ENCODE measurements at places on chromosomes 5 and 9.

DNA sequence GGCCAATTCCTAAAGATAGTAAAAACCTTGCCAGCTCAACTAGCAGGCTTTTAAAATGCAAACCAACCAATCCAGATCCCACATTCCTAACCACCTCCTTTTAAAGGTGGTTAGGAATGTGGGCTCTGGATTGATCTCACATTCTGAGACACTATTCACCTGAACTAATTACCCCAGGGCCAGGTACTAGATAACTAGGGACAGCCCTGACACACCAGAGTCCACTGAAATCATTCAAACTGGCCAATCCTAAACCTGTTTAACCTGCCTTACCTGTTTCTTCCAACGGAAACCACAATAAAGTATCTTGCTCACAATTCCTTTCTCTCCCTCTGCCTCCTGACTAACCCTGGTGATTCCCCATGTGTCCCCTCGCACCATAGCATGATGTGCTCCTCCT is 168.3 kb upstream of the DMAC1 start:
- DNase-seq, result no peak

GRCh38 chr5:58503390-58504046 is 12.3 kb downstream of the GAPT start:
- no peak for DNase-seq

GRCh38 chr9:95088421-95089161 is 228.9 kb downstream of the FANCC start:
- no peak for DNase-seq

DNA sequence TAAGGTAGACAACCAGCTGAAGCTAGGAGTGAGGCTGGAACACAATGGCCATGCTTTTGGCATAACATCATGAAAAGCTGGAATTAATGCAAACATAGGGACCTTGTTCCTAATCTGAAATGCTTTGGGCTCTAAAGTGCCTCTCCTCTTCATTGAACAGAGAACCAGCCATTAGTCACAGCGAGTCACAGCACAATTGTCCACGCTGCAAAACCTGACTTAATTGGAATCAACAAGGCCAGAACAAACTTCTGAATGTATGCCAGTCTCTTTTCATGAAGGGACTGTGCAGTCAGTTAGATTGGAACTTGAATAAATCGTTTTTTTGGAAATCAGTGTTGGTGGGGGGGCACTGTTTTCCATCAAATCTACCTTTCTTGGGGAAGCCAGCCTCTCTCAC is 96.5 kb downstream of the JAKMIP2 start:
- no peak for DNase-seq

GRCh38 chr9:134223091-134223490 is 58.7 kb upstream of the RNU6ATAC start:
- no peak for DNase-seq

DNA sequence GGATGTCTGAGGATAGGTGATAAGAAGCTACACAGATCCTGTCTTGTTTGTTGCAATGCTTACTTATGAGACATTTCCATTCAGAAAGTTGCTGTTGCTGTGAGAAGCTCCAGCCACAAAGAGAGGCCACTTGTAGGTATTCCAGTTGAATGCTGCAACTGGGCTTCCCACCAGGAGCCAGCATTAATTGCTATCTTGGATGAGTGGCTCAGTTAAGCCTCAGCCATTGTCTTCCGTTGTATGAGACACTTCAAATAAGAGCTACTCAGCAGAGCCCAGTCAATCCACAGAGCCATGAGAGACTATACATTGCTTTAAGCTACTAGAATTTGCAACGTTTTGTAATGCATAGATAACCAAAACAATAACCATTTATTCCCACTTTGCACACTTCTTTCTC is 104.3 kb upstream of the ARRDC3 start:
- DNase-seq, result no peak

- no peak for DNase-seq
Measured at GRCh38 chr9:113659740-113660139, 196.2 kb downstream of the RGS3 start.

DNA sequence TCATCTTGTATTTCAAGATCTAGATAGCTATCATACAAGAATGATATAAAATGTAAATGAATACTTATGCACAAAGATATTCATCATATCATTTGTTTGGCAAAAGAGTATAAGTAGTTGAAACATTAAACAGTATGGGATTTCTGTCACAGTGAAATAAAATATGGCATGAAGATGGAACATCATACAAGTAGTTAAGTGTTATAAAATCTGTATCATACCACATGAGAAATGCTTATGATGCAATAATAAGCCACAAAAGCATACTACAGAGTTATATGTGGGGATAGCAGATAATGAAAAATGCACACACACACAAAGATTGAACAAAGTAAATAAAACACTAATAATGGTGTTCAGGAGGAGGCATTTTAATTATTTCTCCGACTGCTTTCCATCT is 838.0 kb upstream of the DMAC1 start:
- DNase-seq, result no peak

- no peak for DNase-seq
Measured at GRCh38 chr5:107817951-107818350, 147.2 kb upstream of the EFNA5 start.

DNA sequence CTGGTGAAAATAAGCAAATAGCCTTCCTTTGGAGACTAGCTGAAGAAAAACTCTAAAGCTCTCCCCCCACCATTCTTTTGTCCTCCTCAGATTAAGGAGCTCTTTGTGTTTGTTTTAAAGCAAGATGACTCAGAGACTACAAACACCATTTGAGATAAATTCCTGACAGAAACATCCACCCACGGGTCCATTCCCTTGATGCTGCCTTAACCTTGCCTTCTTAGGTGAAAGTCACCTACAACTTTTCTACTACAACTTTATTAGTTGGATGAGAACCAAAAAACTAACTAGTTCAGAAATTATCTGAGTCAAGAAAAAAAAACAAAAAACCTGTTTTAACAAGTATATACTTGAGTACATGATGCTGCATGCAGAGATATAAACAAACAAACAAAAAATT is 831.1 kb downstream of the NR2F1-AS1 start:
- DNase-seq, result no peak

DNA sequence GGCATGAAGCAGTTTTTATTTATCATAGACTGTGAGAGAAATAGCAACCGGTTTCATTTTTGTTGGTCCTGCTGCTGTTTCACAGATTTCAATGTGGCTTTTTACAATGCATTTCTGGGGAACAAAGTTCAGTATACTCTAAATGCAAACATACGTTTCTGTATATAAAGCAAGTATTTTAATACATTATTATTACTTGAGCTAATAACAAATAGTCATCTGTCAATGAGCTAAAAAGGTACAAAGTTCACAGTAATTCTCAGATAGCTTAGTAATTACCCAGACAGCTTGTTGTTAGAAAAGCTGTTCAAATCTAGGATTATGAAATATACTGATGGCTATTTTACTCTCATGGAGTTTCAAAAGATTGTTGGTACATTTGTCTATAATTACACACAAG is 50.8 kb downstream of the PBX3 start:
- no peak for DNase-seq

GRCh38 chr9:121138973-121139372 is 62.7 kb downstream of the RAB14 start:
- peak; percentile 3 for DNase-seq

GRCh38 chr9:135575995-135576631 is 14.6 kb downstream of the PAEP start:
- DNase-seq, result no peak

- DNase-seq, result peak; percentile 47
Measured at GRCh38 chr5:132556153-132556762, 519 bp upstream of the RAD50 start.

GRCh38 chr5:87190687-87191086 is 77.0 kb upstream of the RASA1 start:
- no peak for DNase-seq

DNA sequence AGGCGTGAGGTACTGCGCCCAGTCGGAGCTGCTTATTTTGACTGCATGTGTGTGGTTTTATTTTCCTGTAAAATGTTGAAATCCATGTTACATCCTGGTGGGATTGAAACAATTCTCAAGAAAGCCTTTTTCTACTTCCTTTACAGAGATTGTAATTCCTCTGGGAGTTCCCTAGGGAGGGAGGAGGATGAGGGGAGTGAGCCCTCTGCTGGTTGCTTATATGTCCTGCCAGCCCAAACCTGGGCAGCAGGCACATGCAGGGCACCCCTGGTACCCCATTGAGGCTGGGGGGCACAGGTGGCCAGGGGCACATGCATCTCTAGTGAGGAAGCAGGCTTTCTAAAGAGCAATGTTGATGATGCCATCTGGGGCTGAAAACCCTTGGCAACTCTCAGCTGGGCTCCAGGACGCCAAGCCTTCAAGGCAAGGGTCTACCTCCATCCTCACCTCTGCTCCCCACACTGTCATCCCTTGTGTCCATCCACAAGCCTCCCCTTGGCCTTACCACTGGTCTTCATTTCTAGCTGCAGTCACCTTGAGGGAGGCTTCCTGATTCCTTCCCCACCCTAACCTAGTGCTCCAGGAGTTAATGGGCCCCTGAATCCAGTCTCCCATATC is 84.7 kb upstream of the TNFSF8 start:
- no peak for DNase-seq

GRCh38 chr5:179119415-179120170 is 59.4 kb downstream of the ZNF354C start:
- no peak for DNase-seq

GRCh38 chr9:105500108-105500766 is 52.4 kb downstream of the FSD1L start:
- DNase-seq, result no peak

DNA sequence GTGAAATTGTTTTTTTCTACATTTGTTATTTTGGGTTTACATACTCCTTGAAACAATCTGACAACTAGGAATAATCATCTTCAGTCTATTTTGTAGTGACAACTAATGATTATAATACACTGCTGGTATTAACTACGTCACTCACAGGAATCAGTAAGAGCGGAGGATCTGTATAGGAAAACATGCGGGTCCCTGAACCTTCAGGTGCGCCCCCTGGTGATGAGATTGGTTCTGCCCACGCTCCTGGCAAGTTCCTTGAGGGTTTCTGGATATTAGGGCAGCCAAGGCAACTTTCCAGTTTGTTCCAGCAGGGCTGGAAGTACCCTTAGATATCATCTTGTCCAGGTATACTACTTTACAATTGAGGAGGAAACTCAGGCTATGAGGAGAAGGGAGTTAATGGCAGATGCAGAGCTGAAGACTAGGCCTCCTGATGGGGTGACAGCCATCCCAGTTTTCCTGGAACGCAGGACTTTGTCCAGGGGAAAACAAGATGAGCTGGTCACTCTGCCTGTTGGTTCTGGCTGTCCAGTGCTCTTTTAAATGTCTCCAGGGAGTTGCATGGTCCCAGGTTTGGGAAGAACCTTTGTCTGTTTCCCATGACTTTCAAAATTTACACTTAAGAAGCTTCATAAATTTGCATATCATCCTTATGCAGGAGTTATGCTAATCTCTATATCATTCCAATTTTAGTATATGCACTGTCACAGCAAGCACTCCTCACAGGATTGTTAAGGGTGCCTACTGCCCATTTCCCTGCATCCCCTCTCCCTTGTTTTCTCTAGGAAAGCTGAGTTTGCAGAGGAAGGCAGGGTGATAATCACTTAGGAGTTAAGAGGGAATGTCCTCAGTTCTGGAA is 14.9 kb upstream of the WNT8A start:
- no peak for DNase-seq

DNA sequence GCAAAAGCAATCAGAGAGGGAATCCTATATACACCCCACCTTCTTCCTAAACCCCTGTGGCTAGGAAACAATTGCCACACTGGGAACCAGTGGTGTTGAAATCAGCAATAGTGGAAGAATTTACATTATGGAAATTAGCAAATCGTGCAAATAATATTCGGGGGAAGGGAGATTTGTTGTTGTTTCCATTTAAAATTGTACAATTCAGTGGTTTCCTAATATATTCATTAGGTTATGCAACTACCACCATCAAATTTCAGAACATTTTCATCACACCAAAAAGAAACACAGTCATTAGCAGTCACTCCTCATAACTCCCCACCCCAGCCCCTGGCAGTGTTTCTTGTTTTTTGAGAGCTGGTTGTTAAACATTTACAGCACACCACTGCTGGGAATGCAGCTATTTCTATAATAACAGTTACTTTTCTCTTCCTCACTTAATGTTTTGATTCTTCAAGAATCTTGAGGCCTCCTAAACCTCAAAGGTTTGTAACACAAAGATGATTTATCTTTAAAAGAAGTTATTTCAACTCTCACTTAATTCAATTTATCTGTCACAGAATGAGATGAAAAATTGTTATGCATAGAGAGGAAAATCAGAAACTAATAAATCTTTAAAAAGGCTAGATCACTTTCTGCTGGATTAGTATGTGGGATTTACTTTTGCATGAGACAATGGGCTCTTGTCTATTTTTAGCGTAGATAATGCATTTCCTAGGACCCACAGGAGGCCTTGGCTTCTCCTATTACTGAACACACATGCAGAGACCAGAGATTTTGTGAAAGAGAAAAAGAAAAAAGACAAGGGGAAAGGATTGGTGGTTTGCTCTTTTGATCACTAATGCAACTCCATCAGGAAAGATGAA is 91.8 kb upstream of the DAPK1 start:
- DNase-seq, result no peak

DNA sequence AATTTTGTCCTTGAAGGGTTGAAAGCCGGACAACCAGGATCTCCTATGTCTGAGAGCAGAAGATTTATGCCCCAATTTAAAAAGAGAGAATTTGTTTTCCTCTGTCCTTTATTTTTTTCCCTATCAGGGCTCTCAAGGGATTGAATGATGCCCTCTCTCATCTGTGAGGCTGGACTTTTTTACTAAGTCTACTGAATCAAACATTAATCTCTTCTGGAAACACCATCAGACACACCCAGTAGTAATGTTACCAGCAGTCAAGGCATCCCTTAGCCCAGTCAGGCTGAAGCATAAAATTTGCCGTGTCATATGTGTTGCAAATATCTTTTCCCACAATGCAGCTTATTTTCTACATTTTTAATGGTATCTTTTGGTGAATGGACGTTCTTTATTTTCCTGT is 1497.9 kb downstream of the MAT2B start:
- DNase-seq, result no peak

GRCh38 chr9:132645711-132646110 is 24.1 kb downstream of the DDX31 start:
- no peak for DNase-seq

DNA sequence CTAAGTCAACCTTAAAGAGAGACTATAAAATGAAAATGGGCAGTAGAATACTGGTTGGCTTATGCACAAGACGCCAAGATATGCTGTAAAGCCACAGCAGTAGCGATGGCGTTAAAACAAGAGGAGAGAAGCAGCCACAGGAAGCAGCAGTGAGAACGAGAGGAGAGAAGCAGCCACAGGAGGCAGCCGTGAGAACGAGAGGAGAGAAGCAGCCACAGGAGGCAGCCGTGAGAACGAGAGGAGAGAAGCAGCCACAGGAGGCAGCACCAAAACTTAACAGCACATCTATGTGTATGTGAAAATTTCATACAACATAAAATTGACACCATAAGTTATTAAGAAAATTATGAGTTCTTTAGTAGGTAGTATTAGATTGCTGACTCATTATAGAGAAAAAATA is 2318.6 kb upstream of the ACO1 start:
- DNase-seq, result no peak

DNA sequence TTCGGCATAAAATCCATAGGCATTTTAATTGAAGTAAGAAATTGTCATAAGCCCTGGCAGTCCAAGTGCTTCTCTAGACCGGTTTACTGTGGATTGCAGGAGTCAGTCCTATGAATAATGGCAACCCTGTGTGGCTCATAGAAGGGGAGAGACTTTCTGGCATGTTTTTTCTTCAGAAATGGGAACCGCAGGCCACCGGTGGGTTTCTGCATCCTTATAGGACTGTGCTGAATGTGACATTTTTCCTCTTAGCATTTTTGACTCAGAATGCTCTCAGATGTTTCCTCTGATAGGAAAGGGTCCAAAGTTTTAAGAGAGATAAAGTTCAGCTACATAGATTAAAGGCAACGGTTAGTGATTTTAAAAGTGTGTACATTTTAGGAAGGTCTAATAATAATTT is 6.3 kb downstream of the DAPK1 start:
- no peak for DNase-seq

GRCh38 chr9:132367613-132368313 is 13.0 kb upstream of the SETX start:
- DNase-seq, result no peak

Measured in NCI-H1930 (cell line).